Stimulated activated CD8-positive, alpha-beta memory T cell treated with anti-CD3 and anti-CD28 coated beads, Interleukin-4, amount 100 ng/mL, for 24 hours (primary cell): ENCODE measurements at places on chromosomes 1 and 21.

DNA sequence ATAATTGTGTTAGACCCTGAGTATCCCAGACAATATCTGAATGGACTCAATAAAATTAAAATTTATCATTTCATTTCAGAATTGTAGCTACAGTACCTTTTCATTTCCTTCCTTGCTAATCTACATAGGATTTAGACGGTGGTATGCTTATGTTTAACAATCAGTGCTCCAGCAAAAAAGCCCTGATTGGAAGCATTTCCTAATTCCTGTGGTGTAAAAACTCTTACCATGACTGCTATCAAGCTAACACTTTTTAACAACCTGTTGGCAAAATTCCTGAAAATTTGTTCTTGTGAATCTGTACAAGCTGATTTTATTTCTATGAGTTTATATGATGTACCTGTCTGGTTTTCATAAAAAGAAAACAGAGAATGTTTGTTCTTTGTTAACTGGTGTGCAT, 5.2 kb upstream of the FNBP1L start:
- DNase-seq, result no peak

DNA sequence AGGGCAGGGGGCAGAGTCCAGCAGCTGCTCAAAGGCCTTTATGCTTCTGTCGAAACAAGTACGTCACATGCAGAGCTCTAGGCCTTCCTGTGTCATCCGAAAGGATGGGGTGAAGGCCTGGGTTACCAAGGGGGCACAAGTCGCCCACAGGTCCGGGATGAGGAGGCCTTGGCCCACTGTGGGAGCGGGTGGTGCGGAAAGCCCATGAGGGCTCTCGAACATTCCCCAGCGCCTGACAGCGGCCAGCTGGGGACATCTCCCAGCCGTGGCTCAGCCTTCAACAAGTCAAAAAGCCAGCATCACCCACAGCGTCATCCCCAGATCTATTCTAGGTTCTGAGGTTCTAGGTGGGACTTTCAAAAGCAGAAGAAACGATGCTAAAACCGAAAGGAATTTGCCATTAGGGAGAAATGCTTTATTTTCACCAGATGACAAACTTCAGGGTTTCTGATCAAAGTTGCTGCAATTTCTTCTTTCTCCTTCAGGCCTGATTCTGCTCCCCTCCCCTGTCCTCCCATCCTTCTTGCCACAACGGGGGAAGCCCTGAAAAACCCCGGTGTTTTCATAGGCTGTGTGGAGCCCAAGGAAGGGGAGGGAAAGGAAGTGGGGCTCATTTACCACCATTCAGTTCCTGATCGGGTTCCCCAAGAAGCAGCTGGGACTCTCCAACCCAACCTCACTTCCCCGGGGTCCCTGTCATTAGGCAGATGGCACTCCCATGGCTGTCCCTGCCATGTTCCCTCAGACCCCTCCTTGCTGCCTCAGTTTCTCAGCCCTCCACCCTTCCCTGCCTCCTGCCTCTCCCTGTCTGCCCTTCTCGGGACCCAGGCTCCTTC, 17.6 kb downstream of the GPR137B start:
- DNase-seq, result no peak

- no peak for DNase-seq
Measured at GRCh38 chr1:63969441-63969901, 195.7 kb downstream of the ROR1 start.

DNA sequence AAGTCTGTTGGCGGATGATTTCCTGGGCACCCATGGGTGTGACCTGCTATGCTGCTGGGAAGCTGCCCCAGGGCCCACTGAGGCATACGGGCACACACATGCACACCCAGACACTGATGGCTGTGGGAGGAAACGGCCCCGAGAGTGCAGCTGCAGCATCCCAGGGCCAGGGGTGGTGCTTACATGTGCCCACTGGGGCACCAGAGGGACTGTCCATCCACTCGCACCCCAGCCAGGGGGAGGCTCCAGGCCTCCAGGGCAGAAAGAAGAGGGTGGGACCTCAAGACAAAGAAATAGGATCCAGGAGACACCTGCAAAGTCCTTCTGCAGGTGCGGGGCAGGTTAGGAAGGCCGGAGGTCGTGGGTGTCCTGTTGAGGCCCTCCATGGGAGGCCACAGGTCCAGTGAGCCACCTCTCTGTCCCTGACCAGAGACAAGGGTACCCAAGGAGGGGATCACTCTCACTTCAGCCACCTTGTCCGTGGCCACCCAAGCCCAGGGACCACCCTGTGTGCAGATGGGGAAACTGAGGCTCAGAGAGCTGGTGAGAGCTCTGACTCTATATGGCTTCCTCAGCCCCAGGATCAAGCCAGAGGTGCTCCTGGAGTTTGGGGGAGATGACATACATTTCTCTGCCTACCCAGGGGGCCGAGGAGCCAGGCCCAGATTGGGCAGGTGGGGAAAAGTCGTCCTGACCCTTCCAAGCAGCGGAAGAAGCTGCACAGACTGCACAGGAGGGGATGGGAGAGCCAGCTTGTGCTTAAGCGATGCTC, 57.1 kb downstream of the WNT9A start:
- DNase-seq, result no peak

- no peak for DNase-seq
Measured at GRCh38 chr21:43922949-43923348, 57.9 kb downstream of the AGPAT3 start.

GRCh38 chr21:32413015-32413504, 554 bp downstream of the EVA1C start:
- DNase-seq, result peak; percentile 12

DNA sequence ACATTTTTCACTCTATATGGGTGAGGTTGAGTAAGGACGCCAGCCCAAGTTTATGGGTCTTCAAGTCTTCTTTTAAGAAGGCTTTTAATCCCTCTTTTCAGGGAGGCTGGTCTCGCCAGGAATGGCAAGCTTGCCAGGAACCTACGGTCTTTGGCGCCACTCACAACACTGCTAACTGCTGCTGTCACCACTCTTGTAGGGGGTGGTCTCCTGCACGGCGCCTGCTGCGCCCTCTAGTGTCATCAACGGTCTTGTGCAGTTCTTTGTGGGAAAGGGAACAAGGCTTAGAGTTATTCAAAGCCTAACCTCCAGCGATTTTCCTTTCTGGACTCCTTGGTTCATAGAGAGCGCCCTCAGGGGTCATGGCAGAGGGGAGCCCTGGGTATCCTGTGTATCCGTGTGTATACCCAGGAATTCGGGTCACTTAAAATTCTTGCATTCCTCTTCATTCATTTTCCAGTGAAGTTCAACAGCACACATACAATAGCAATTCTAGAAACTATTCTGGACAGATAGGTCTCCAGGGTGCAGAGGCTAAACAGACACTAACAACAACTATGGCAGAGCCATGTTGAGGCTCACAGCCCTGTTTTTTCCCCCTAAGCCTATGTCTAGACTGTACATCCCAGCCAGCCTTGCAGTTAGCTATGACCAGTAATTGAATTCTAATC, 392.8 kb upstream of the CAMK1G start:
- DNase-seq, result no peak

DNA sequence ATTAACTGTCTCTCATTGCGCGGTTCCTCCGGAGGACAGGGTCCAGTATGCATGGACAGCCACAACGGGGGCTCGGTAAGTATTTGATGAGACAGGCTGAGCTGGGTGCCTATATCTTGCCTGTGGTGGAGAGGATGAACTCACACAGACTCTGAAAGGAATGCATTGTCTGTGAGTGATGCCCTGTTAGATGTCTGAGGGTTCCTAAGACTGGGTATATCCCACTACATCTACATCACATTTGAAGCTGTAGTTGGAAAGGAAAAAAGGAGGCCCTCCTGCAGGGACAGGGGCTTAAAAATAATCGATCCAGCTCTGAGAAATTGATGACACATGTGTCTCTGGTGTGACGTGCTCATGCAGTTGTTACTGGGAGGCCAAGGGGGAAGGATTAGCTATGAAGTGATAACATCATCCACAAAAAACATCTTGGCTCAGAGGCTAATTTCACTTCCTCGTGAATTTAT, 1.9 kb downstream of the ADARB1 start:
- no peak for DNase-seq
